ENCODE measurements at places on chromosomes 2 and 18.

DNA sequence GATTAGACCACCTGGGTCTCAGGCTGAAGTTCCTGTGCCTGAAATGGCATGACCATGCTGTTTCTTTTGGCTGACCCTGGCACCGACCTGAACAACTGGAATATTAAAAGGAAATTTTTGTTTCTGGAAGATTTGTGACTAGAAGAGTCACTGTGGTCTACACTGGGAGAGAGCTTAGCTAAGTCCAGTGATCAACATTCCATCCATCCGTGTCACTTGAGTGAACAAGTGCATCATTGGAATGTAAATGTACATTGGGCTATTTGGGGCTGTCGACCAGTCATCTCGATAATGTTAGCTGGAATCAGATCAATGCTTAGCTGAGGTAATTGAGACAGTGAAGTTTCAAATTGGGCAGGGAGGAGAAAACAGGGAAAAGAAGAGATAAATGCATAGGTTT lies 95.4 kb upstream of the CCDC85A start:
- DNase-seq = no peak

- DNase-seq = peak; percentile 71
These were observed 32.4 kb downstream of the LRP2 start for GRCh38 chr2:169329688-169330554.

- no peak for DNase-seq
These were observed 1.1 kb downstream of the DLGAP1 start for GRCh38 chr18:4453874-4454536.

GRCh38 chr2:75403991-75404428 lies 156.7 kb downstream of the EVA1A start:
- DNase-seq = peak; percentile 30

DNA sequence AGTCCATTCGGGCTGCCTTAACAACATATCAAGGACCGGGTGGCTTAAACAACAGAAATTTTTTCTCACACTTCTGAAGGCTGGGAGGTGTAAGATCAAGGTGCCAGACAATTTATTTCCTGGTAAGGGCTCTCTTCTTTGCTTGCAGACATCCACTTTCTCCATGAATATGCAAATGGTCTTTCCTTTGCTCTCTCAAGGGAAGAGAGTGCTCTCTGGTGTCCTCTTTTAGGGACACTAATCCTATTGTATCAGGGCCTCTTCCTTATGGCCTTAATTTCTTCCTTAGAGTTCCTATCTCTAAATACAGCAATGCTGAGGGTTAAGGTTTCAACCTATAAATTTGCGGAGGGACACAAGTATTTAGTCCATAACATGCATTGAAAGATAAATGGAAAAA lies 770.8 kb downstream of the DSC3 start:
- no peak for DNase-seq

GRCh38 chr2:7007846-7008741 lies 90.9 kb downstream of the RNF144A start:
- DNase-seq = no peak

- DNase-seq = no peak
These were observed 288.5 kb downstream of the SP3 start for GRCh38 chr2:173676647-173677046.

GRCh38 chr2:107112561-107112960 lies 226.6 kb upstream of the ST6GAL2 start:
- no peak for DNase-seq

DNA sequence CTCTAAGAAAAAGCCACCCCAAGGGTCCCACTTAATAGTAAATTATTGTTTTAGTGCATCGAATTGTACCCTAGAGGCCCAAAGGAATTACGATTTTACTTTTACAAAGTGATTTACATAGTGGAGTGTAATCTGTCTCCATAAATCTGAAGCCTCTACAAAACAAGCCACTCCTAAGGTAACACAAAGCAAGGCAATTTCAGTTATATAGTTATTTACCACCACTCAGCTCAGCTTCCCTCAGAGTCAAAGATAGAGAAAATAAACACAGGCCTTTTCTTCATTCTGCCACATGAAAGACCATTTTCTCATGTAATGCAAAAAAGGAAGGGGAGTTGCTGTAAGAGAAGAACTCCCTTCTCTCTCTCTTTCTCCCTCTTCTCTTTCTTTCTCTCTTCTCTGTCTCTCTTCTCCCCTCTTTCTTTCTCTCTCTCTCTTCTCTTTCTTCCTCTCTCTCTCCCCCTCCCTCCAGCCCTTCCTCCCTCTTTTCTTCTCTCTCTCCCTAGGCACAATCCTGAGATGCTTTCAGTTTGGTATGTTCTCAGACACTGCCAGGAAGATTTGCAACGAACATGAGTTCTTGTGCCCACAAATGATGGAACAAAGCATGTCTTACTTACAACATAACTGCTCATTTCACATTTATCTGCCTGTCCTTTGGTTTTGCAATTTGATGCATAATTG lies 264.5 kb downstream of the BCL2 start:
- DNase-seq = no peak

DNA sequence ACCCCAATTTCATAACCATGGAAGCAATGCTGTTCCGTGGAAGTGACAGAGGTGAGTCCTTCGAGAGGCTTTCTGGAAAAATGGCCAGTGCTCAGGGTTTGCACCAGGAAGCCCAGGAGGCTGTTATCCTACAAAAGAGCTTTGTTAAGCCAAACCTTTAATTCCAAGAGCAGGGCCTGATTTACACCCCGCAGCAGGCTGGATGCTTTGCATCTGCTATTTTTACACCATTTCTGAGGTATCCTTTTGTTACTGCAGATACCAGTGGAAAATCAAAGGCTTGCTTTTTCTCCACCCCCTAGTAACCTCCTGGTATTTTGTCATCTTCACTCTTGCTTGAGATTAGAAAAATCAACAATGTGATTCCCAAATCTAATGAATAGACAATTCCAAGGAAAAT lies 380.6 kb downstream of the SOX11 start:
- no peak for DNase-seq

- DNase-seq = peak; percentile 11
These were observed 25.5 kb upstream of the PXDN start for GRCh38 chr2:1769703-1770422.

- no peak for DNase-seq
These were observed 39.8 kb downstream of the TSHZ1 start for GRCh38 chr18:75250471-75250821.

DNA sequence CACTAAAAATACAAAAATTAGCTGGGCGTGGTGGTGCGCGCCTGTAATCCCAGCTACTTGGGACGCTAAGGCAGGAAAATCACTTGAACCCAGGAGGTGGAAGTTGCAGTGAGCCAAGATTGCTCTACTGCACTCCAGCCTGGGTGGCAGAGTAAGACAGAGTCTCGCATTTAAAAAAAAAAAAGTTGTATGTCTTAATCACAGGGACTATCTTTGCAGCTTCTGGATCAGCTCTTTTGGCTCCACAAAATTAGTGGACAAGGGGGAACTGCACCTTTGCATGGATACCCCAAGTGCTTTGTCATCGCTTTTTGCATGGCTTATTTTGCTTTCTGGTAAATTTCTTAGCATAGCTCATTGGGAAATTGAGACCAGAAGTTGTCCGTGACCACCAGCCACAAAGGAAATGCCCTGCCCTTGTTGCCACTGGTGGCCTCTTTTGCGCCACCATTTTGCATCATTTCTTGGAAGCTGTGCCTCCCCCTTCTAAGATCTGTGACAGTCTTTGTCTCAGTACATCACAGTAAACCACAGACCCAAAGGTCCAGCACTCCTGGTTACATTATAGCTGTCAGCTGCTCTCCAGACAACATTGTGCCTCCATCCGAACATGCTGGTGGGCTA lies 43.9 kb upstream of the PCBP1 start:
- no peak for DNase-seq

- DNase-seq = no peak
These were observed 282.1 kb upstream of the ID2 start for GRCh38 chr2:8399731-8400130.

GRCh38 chr2:46841621-46842020 lies 74.0 kb downstream of the MCFD2 start:
- no peak for DNase-seq

DNA sequence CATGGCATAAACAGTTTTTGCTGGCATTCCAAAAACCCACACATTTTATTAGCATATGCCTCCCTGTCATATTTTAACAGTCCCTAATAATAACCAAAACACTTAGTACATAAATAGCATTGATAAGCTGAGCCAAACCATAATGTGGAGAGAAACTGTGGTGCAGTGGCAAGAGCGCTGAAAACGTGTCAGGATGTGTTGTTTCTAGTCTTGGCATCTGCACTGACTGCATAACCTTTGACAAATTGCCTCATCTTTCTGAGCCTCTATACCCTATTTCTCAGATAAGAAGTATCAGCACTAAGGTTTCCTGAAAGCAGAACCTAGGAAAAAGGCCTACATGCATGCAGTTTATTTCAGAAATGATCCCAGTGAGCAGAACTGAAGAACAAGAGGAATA lies 41.4 kb downstream of the RAD51AP2 start:
- no peak for DNase-seq

DNA sequence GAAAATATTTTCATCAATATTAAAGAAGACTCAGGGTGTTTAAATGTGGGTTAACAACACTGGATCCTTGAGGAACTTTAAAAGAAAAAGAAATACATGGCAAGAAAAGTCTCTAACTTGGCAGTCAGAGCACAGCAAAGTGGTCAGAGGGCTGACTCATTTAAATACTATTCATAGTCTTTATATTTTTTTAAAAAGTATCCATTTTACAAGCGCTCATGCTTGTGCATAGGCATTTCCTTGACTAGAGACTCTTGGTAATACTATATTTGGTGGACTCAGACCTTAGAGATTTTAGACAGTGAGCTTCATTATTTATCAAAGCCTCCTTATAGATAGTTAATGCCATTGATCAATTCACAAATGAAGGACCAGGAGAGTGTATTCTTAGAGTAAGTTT lies 110.2 kb downstream of the ABCA12 start:
- DNase-seq = no peak

DNA sequence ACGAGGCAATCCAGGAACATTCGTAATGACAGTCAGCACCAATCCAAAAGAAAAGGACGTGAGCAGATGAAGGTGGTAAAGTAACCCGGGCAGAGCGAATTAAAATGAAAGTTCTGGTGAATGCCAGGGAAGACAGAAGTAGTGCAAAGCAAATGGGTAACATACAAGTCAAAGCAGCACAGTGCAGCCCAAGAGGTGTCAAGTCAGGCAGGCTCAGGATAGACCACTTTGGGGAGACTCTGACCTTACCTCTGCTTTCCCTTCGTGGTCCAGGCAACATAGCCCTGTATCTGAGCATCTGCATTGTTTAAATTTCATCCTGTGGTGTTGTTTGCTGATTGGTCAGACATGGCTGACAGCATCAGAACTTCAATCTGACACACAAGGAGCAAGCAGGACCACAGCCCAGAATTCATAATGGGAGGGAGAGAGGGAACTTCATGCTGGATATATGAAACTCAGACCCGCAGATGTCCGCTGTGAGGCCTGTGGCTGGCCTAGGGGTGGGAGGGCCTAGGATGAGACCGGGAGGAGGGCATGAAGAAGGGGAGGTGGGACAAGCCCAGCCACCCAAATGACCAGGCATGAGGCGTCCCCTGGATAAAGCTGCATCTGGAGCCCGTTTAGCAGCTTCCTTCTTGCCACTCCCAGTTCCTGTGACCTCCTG lies 285.7 kb downstream of the TCF4 start:
- no peak for DNase-seq

- DNase-seq = no peak
These were observed 173.1 kb downstream of the PTH2R start for GRCh38 chr2:208579678-208580077.

GRCh38 chr2:181441670-181442069 lies 15.5 kb upstream of the ITGA4 start:
- DNase-seq = no peak

- DNase-seq = no peak
These were observed 23.1 kb upstream of the TNFAIP6 start for GRCh38 chr2:151334082-151334815.

DNA sequence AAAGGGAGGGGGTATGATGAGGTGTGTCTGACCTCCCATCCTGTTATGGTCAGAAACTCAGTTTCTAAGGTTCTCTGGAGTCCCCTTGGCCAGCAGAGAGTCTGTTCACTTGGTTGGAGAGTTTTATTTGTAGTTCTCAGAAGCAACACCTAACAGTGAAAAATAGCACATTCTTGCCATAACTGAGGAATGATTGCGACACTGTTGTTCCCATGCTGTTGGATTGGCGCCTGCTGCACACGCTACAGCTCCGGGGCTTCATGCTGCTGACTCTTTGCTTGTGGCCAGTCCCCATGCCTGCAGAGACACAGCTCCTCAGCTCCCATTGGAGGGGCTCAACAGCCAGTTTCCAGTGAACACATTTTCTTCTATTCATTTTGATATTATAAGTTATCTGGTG lies 42.1 kb downstream of the TPGS2 start:
- no peak for DNase-seq

GRCh38 chr2:186995092-186995491 lies 146.1 kb upstream of the ZSWIM2 start:
- DNase-seq = no peak

- no peak for DNase-seq
These were observed 374.2 kb downstream of the EN1 start for GRCh38 chr2:118473241-118473640.

- no peak for DNase-seq
These were observed 69.4 kb downstream of the POLE4 start for GRCh38 chr2:75027886-75028285.

DNA sequence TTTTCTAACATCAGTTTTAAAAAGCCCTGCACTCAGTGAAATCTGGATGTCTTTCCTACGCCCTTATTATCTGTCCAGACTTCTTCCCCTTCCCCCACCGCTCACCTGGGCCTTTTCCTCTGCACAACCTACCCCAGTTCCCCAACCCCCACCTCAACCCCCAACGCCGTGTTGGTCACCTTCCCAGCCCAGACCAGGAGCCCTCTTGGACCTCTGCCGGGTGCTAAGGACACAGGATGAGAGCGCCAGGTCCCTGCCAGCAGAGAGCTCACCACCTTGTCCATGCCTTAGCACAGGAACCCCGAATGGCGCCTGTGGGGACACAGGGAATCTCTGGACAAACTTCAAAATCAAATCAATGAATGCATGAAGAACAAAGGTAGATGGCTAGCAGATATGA lies 966 bp upstream of the RBM43 start:
- no peak for DNase-seq

DNA sequence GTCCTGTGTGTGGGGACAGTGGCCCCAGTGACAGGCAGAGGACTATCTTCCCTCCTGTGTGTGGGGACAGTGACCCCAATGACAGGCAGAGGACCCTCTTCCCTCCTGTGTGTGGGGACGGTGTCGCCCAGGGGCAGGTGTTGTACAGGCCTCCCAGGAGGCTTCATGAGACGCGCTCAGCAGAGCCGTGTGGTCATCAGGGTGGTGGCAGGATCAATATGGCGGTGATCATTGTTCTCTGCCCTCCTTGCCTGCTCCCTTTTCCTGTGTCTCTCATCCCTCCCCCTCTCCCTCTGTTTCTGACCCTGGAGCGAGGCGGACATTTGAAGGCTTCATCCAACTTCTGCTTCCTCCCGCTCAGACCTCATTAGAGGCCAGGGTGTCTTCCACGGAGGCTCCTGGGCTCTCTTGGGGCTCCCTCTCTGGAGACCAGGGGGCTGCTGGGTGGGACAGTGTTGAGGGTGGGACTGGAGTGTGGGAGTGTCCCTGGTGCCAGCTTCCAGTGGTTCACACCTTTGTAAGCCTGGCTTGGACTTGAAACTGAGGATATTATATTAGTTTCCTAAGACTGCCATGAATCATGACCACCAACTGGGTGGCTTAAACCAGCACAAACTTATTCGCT lies 59.5 kb downstream of the ACKR3 start:
- no peak for DNase-seq

GRCh38 chr2:208192611-208193236 lies 2.9 kb upstream of the C2orf80 start:
- DNase-seq = no peak

- DNase-seq = peak; percentile 35
These were observed 195.3 kb downstream of the SETBP1 start for GRCh38 chr18:44876024-44876423.

GRCh38 chr2:107738266-107738665 lies 88.4 kb upstream of the RGPD4 start:
- no peak for DNase-seq
